ENCODE measurements at places on chromosomes 3 and 15. TPM values are rescaled to one million over a fixed set of nuclear protein-coding genes. Genes with fewer than 3 reads are reported as not detected.
A peak's percentile ranks its signal among the peaks of the same experiment; 100 is the strongest.

- no peak for DNase-seq
These were observed 14.3 kb downstream of the PARP14 start for GRCh38 chr3:122694966-122695365.

The SLC24A5 gene
- total RNA-seq = not detected

The MKRN3 gene
- 15.0 TPM for total RNA-seq

GRCh38 chr3:165837058-165837525 is at the start of gene BCHE:
BCHE (minus strand) TSS chr3:165837423; CDS start chr3:165831033, 6,390 bp downstream.
- peak; percentile 36 for DNase-seq

The PCNP gene
- 68.4 TPM for total RNA-seq

The MYZAP gene
- total RNA-seq = 1.4 TPM

The HIGD2B gene
- total RNA-seq = not detected

DNA sequence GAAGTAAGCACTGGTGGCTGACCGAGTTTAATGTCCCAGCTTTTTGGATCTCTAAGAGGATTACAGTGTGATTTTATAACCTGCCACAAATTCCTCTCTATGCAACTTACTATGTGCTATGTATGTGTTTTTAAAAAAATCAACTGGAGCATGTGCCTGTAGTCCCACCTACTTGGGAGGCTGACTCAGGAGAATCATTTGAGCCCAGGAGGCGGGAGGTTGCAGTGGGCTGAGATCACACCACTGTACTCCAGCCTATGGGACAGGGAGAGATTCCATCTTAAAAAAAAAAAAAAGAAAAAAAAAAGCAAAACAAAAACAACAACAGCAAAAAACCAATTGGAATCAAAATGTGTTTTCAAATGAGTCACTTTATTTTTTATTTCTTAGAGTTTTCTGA is 29.6 kb downstream of the DUT start:
- DNase-seq = peak; percentile 68

The ARHGEF26 gene
- 6.6 TPM for total RNA-seq

The CSPG5 gene
- total RNA-seq = 1.3 TPM

- DNase-seq = no peak
These were observed 46.6 kb downstream of the APH1B start for GRCh38 chr15:63323798-63324563.

The SLC15A2 gene
- 0.17 TPM for total RNA-seq

DNA sequence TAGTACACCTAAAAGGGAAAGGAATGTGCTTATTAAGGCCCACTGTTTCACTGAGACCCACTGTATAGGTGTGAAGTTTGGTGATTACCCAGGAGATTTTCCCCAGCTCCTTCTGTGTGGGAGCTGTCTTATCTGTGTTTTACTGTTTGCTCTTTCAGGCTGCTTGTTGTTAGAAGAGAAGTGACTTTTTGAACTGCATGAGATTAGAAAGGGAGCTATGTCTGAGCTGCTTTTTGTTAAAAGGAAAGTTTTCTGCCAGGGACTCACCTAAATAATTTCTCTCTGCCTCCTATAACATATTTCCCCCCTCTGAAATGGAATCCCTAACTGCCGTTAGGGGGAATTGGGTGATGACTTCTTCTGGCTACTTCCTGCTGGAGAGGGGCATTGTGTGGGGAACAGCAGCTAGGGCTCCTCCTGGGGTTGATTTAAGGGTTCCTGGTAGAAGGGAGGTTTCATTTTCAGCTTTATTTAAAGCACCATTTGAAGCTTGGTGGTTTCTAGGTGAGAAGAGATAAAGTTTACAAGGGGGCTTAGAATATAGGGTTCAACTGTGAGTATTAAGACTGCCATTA is 77.1 kb upstream of the ATP11B start:
- no peak for DNase-seq

DNA sequence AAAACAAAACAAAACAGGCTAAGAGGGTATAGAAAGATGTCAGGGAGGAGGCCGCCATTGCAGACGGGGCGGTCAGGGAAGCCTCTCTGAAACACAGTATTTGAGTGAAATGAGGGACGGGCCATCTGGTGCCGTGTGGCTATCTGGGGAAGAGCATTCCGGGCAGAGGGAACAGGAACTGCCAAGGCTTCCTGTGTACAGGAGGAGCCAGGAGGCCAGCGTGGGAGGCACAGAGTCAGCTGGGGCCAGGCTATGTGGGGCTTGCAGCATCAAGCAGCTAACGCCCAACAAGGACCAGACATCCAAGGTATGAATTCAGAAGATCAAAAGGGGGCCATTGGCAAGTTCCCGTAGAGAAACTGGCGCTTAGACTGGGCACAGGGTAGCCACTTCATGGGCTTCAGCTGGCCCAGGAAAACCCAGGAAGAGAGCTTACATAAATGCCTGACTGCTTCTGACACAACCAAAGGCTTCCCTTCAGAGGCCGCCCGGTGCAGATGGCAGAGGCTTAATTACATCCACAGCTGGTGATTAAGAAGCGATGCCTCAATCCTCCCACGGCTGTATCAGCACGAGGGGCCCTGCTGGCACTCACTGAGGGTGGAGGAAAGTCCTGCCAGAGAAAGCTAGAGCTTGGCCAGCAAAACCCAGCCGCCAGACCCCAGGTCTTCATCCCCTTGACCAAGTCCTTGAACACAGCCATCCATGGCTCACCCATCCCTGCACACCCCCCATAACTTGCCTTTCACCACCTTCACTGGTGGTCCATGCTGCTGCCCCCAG is 144.9 kb downstream of the MEGF11 start:
- no peak for DNase-seq

DNA sequence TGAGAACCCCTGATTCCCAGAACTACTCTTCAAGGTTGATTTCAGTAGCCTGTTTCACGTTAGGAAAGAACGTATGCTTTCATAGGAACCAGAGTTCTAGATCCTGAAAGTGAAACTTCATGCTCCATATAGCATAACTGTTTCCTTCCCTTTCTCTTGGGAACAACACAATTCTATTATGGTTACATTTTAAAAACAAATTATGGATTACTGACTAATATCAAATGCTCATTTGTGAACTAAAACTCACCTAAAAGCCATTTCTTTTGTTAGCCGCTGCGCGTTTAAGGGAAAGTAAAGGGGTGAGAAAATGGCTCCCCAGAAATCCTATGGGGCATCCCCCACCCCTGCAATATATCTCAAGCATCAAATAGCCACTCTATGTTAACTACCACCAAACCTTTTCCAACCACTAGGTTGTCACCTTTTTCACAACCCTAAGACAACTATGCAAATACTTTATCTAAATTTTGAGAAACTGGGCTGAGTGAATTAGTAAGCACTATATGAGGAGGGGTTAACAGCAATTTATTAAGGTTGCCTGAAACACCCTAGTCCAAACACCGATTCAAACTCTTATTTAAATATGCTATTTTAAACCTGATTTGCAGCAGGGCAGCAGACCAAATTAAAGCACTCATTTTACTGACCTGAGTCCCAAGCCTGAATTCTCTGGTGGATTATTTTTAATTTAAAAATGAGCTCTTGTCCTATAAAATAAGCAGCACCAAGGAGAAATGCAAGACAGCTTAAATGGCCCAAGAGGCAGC is 2.4 kb downstream of the SIAH2 start:
- DNase-seq = no peak

The SLC2A2 gene
- not detected for total RNA-seq

The IGSF11 gene
- 0.11 TPM for total RNA-seq

- peak; percentile 66 for DNase-seq
These were observed 1.5 kb downstream of the C2CD4A start for GRCh38 chr15:62068071-62068809.

The GOLGA8S gene
- total RNA-seq = not detected

DNA sequence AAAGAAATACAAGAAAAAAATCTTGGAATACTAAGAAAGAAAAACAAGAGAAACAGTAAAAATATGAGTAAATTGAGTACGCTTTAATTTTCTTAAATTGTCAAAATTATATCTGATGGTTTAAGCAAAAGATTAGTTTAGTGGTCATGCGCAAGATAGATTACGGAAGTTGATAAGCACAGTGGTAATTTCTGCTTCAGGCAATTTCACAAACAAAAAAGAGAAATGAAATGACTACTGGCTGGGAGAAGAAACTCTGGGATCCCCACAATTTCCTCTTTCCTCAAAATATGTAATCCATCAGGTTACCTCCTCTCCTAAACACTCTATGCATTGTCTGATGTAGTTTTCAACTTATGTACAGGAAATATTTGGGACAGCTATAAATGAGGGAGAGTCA is 9.0 kb downstream of the MYD88 start:
- DNase-seq = no peak

DNA sequence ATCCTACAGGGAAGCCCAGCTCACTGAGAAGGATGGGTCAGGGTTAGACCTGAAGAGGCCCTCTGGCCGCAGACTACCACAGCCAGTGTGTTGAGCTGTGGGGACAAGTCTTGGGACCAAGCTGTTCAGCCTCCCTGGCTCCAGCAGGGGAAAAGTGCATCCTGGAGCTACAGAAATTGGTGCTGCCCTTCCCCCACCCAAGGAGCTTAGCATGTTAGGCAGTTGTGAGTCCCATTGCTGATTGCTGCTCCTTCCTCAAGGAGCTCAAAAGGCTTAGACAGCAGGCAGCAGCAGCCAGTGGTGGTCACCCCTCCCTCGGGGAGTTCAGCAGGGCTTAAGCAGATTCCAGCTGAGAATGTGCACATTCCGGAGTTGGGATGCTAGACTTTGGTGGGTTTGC is 165.6 kb downstream of the ATP8B4 start:
- no peak for DNase-seq

- no peak for DNase-seq
These were observed 18.6 kb downstream of the KPNA4 start for GRCh38 chr3:160546727-160547126.

The ZNF619 gene
- 1.7 TPM for total RNA-seq

DNA sequence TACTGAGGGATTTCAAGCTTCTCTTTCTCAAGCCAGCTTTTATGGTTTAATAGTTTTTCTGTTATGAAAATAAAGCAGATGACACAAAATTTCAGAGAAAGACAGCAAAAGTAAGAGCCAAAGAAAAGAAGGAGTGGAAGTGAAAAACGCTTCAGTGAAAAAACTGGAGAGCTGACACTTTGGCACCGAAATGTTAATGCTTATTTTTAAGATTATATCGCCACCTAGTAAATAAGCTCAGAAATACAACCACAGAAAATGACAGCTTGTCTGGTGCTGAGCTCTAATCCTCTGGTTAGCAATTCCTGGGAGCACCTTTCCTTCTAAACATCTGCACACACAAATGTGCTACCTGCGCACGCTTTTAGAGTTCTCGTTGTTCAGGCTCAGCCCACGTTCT is 101.6 kb downstream of the ZPLD1 start:
- DNase-seq = no peak

- no peak for DNase-seq
These were observed 68.8 kb upstream of the SOX14 start for GRCh38 chr3:137695351-137695750.

- no peak for DNase-seq
These were observed 52.8 kb upstream of the UTS2B start for GRCh38 chr3:191383124-191383523.

- DNase-seq = no peak
These were observed 458.1 kb downstream of the TBL1XR1 start for GRCh38 chr3:176739159-176739558.

- no peak for DNase-seq
These were observed 60.5 kb downstream of the MYO1E start for GRCh38 chr15:59312205-59312604.

GRCh38 chr3:113151461-113152031 is 59.8 kb upstream of the BOC start:
- peak; percentile 59 for DNase-seq

- DNase-seq = no peak
These were observed 22.9 kb upstream of the USF3 start for GRCh38 chr3:113719294-113719693.

The CCDC33 gene
- 4.9 TPM for total RNA-seq
